ENCODE measurements at places on chromosomes 1 and 21.

DNA sequence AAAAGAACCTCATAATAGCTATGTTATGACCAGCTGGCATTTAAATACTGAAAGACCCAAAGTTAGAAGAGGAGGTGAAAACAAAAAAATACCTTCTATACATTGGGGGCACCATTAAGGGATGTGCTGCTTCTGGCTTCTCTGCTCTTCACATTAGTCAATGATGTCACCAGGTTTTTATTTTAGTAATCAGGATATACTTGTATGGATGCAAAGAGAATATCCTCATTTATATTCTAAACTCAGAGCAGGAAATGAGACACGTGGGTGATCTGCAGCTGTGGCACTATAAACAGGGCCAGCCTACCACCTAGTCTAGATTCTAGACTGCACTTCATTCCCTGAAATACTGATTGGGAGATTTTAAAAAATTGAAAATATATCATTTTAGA, 51.2 kb downstream of the WLS start:
- no peak for DNase-seq

GRCh38 chr1:157201767-157202166, 63.6 kb upstream of the ETV3 start:
- DNase-seq: no peak

DNA sequence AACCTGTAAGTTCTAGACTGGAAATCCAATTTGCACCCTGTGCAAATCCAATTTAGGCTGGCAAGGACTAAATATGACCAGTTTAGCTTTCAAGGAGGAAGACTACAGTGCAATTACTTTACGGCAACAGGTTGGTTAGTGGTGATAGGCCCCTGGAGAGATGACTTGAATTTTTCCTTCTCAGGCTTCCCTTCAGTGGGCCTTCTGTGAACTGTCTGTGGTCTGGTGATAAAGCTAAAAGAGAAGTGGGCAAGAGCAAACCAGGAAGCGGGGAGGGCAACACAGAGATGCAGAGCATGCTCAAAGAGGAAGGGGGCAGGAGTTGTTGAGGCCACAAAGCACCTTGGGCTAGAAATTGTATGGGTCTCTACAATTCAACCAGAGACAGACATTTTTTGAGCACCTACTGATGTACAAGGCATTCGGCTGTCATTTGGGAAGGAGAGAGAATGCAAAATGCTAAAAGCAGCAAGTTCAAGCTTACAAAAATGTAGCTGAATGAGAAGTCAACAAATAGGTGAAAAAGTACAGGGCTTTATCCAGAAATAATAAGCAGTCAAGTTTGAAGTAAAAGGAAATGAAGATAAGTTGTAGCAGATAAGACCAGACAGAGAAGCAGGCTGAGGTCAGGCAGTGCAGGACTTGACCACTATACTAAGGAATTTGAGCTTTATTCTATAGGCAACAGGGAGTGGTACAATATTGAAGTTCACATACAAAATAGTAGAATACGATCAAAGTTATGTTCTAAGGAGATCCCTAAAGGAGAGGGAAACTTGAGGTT, 23.9 kb downstream of the INPP5B start:
- DNase-seq: no peak

DNA sequence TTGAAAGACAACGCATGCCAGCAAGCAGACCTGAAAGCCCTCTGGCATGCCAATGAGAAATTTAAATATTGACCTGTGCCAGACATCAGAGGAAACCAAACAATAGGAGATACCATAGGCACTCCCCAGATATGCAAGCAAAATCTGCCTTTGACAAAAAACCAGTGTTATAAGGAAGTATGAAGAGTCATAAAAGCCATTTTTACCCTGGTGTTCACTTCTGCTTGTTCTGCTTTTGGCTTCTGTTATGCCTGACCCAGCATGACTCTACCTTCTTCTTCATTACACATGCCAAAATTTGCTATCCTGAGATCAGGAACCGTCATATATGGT, 26.4 kb downstream of the NPHS2 start:
- DNase-seq: no peak

DNA sequence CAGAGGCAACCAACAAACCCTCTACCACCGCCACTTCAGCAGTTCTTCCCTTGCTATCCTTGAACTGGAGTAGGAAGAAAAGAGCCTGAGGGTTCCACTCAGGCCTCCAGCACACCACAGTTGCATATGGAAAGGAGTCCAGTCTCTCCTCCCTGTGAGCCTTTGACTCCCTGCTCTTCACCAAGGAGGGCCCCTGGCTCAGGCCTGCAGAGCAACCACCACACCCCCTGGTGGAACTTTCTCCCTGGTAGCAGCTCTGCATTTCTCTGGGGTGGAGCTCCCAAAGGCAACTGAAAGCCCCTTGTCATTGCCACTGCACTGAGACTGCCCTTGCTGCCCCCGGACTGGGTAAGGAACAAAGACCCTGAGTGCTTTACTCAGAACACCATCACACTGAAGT, 1021.5 kb upstream of the ADGRL2 start:
- no peak for DNase-seq

GRCh38 chr1:4836574-4836973, 182.2 kb downstream of the AJAP1 start:
- DNase-seq: no peak

DNA sequence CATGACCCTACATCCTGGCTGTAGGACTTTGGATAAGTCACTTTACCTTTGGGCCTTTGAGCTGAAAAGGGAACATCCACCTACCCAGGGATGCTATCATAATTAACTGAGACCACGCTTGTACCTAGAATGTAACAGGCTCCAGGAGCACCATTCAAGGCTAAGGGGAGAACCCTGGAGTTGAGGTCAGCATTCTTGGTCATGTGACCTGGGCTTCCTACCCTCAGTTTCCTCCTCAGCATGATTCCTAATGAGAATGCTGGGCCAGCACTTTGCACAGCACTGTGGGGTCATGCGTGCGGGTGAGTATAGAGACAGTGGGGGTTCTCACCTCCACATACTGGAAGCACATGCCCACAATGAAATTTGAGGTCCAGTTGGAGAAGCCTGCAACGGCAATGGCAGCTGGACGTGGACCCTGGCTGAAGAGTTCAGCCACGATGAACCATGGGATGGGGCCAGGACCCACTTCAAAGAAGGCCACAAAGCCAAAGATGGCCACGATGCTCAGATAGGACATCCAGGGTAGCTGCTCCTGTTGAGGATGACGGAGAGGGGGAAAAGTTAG, 31.3 kb downstream of the SLC2A1 start:
- DNase-seq: no peak

DNA sequence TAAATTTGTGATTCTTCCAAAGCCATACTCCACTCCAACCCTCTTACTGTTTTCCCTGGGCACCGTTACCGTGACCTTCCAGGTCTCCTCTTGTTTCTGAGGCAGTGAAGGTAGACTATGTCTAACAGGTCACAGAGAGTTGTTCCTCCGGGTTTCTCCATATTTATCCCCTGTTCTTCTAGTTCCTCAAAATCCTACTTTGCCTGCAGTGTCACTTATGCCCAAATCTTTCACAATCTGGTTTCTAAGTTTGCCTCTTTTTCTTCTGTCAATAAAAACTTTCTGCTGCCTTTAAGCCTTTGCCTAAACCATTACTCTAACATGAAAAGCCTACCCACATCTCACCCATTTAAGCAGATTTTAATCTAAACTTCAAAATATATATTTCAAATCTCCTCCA, 87.7 kb downstream of the C4BPA start:
- no peak for DNase-seq

GRCh38 chr1:3430406-3430805, 24.1 kb upstream of the ARHGEF16 start:
- no peak for DNase-seq

DNA sequence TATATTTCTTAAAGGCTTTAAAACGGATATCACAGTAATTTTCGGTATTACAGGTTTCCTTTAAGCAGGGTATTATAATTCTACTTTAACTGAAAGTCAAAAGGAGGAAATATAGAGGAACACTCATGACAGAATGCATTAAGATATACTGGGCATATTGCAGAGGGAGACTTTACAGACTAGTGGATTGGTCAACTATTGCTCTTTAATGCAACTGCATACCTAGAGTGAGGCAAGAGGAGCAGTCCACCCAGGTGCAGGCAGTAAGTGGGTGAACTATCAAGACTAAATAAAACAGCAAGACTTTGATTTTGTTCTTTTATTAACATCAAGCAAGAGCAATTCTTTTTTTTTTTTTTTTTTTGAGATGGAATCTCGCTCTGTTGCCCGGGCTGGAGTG, 10.5 kb downstream of the SCAF4 start:
- DNase-seq: no peak

DNA sequence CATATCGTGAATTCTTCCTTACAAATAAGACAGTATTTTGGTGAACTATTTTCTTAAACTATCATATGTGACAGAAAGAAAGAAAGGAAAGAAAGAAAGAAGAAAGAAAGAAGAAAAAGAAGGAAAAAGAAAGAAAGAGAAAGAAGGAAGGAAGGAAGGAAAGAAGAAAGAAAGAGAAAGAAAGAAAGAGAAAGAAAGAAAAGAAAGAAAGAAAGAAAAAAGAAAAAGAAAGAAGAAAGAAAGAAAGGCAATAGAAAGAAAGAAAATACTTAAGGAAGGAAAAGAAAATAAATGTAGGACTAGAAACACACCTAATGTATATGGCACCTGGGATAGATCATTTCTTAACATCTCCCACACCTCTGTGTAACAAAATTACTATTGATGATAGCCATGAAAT, 120.4 kb downstream of the PLA2G4A start:
- DNase-seq: no peak

DNA sequence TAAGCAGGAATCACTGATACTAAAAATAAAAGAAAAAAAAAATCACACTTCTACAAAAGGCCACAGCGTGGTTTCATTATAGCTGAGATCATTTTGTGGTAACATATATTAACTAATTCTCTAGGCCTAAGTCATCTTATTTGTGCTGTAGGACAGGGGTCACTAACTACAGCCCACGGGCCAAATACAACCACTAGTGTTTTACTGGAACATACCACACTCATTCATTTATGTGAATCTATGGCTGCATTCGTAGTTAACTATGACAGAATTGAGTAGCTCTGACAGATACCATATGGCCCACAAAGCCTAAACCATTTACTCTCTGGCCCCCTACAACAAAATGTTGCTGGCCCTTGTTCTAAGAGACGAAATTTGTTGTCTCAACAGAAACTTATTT, 224.4 kb downstream of the VAV3 start:
- no peak for DNase-seq

DNA sequence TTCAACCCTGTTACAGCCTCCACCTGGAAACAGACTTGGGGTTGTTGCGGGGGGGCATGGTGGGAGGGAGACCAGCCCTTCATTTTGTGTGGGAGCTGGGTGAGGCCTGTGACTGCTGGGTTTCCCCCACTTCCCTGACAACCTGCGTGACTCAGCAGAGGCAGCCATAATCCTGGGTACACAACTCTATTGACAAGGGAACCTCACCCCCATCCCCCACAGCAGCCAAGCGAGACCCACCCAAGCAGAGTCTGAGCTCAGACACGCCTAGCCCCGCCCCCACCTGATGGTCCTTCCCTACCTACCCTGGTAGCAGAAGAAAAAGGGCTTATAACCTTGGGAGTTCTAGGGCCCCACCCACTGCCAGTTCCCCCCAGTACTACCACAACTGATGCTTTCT, 8.0 kb upstream of the CCDC190 start:
- DNase-seq: no peak

DNA sequence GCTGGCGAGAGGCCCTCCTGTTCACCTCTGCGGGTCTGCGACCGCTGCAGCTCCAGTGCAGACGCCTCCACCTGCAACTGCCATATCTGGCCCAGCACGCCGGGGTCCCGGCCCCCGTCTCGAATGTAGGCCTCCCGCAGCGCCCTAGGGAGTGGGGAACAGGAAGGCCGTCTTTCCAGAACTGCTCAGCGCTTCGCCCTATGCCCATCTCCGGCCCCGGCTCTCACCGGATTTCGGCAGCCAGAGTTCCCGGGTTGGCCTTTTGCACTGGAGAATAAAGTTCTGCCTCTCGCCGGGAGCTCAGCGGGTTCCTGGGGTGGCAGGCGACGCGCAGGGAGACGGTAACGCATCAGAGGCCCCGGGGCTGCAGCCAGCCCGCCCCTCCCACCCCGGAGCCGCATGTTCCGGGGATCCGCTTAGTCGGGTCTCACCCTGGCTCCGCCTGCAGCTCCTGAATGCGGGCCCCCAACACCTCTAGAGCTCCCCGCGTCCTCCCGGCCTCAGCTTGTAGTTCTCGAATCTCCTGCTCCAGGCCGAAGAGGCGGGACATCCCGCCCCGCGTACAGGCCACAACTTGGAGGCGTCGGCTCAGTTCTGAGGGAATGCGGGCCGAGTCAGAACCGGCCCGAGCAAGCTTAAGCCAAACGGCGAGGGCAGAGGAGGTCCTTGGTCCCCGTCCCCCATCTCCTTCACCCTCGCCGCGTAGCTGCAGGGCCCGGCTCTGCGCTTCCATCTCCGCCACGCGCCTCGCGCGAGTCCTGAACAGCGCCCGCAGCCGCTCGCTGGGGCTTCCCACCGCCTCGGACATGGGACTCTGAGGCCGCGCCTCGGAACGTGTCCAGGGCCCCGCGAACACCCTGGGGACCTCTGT, 1.1 kb downstream of the CCDC17 start:
- DNase-seq: no peak

All from NCI-H2081 treated with DMSO at 0.1 percent for 48 hours (cell line).